Activated CD4-positive, alpha-beta T cell treated with anti-CD3 and anti-CD28 coated beads for 1 hour (primary cell): ENCODE measurements at places on chromosomes 6 and 20.

DNA sequence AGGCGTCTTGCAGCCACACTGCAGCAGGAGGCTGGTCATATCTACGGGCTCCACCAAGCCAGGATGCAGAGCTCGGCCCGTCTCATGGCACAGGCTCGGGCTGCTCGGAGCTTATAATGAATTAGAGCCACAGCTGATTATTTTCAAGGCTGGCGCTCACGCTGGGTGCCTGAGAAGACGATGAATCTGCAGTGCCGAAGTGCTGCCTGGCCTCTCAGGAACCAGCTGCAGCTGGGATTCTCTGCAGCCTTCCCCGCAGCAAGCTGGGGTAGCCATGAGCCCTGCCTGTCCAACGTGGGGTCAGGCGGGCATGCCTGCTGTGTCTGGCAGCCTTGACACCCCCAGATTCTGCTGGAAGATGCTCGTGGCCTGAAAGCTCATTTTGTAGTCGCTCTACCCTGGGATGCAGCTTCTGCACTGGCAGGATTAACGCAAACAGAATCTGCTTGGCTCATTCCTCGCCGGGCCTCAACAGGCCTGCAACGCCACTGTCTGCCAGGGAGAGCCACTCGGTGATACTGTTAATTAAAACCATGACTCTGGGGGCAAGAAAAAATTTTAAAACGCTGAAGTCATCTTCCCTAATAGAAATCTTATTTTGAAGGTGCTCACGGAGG, 104.3 kb downstream of the CDH26 start:
- DNase-seq, result no peak

- DNase-seq, result no peak
Measured at GRCh38 chr6:52568320-52568719, 8.5 kb downstream of the TRAM2 start.

DNA sequence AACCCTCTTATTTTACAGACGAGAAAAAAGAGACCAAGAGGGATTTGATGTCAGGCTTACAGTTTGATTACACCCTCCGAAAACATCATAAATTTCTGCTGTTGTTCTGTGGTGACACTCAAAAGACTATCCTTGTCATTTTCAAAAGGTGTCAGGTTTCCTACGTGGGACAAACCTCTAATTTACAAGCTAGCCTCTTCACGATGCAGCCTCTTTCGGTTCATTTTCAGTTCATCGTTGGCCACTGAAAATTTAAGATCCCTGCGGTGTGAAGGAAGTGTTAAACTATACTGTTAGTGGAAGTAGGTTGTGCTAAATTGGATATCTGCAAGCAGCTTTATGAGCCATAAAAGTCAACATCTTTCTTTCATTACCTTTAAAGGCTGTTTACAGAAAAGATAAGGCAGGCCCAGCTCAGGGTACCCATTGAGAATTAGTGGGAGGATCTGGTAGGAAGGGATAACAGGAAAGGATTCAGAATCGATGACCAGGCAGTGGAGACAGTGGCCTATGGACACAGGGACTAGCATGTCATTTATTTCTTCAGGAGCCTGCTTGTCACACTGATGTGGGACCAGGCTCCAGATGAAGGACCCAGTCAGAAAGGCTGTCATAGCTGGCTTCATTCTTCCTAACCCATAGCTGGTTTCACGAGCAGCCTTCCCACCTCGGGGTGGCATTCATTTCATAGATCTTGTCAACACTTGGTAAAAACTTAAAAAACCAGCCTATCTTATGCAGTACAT, 329.1 kb upstream of the SOX4 start:
- no peak for DNase-seq

DNA sequence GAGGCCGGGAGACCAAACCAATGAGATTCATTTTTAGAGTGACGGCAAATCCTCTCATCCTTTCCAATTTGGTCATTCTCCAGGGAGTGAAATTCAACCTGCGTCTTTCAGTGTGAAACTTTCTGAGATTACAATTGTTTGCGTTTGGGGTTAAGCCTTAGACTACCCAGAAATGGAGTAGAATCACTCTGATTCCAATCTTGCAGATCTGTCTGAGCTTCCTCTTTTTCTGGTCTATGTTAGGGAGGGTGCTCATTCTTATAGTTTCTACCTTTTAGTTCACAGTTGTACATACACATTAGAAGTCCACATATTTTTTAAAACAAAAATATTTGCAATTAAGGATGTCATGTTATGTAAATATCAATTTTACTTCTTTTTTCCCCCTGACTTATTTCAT, 183.0 kb upstream of the PHACTR1 start:
- DNase-seq, result no peak

- DNase-seq, result no peak
Measured at GRCh38 chr6:122696079-122696478, 83.4 kb upstream of the FABP7 start.

DNA sequence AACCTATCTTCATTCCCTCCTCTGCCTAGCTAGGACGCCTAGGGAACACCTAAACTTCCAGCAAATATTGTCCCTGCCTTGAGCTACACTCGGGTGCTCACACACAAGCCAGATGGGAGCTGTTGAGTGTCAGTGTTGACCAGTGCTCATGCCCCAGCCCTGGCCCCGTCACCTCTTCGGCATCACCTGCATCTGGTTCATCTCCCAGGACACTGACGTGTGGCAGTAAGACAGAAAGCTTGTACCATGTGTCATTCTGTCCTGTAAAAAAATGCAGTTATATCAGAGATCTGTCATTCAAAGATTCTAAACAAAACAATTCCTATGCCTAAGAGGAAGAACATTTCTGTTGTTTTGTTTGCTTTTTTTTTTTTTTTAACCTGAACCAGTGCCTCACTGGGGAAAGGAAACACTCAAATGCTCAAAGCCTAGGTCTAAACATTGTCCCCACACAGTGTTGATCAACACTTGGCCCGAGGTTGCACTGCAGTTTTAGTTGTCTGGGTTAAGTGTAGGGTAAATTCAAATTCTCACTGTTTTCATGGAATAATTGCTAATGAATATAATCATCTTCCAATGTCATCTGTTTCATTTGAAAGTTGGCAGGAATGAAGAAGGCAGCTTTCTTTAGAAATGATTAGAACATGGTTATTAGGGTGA, 102.7 kb upstream of the SASH1 start:
- DNase-seq, result no peak

GRCh38 chr20:38247166-38247509, 13.4 kb downstream of the KIAA1755 start:
- DNase-seq, result no peak

GRCh38 chr20:16514140-16514539, 59.1 kb downstream of the KIF16B start:
- DNase-seq, result no peak

DNA sequence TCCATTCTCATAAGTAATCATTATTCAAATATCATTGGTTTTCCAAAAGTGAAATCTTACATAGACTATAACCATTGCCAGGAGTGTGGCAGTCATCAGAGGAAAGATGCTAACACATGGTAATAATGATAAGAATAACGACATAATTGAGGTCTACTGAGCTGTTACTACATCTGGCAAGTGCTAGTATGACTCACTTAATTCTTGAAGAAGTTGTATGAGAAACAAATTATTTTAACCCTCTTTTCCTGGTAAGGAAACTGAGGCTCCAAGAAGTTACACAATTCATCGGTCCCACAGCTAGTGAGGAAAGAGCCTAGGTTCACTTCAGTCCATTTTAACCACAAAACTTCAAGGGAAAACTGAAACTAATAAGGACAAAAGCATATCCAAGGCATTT, 335.6 kb upstream of the BTBD3 start:
- DNase-seq, result no peak

DNA sequence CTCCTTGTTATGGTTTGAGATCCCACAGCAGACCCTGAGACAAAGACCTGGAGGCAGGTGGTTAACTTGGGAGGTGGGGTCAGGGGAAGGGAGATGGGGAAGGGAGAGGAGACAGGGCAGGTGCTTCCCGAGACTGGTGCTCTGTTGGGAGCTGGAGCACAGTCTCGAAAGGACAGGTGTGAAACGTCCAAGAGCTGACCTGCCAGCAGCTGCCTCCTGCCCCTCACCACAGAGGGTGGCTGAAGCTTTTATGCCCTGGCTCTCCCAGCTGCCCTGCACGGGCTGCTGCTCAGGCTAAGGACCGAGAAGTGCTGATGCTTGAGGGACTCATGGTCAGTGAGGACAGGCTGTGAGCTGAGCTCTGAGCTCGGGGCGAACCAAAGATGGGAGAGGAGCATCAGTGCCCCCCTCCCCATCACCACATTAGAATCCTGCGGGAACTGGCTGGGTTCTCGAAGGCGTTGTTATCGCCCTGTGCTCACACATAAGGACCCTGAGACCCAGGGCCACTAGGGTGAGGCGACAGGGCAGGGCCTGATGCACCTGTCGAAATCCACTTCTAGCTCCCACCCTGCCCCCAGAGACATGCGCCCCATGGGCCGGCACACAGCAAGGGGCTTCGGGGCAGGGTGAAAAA, 25.3 kb upstream of the CD93 start:
- DNase-seq, result no peak

- no peak for DNase-seq
Measured at GRCh38 chr6:63268574-63268973, 51.2 kb downstream of the LGSN start.

DNA sequence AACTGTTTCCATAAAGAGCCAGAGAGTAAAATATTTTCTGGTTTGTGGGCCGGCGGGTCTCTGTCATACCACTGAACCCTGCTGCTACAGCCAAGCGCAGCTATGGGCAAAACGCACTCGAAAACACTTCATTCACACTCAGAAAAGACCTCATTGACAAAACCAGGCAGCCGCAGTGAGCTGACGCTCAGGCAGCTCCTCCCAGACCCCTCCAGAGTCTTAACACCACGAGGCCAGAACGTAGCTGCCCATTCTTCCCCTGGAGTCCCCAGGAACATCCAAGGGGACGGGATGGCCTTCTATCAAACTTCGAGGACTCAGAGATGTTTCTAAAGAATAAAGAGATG, 35.6 kb upstream of the ZBP1 start:
- no peak for DNase-seq

DNA sequence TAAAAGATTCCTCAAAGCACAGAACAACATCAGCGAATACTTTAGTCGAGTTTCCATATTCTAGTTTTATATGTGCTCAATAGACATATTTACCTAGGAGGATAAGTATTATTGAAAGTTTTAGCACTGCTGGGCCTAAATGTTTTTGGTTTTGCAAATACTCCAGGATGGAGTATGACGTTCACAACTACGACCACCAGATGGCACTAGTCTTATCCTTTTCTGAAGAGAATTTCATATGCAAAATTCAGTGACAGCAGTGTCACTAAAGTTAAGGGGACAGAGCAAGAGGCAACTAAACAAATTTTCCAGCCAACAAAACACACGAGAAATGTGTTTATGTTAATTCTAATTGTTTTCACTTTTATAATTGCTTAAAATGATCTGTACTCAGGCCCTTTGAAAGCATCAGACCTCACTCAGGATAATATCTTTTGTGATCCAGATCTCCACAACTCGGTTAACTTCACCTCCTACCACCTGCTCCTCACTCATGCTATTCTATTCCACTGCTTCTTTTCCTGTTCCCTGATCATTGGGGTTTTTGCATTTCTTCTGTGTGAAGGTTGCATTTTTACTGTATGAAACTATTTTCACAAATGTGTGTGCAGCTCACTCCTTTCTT, 220.8 kb downstream of the TRDN start:
- DNase-seq, result no peak

DNA sequence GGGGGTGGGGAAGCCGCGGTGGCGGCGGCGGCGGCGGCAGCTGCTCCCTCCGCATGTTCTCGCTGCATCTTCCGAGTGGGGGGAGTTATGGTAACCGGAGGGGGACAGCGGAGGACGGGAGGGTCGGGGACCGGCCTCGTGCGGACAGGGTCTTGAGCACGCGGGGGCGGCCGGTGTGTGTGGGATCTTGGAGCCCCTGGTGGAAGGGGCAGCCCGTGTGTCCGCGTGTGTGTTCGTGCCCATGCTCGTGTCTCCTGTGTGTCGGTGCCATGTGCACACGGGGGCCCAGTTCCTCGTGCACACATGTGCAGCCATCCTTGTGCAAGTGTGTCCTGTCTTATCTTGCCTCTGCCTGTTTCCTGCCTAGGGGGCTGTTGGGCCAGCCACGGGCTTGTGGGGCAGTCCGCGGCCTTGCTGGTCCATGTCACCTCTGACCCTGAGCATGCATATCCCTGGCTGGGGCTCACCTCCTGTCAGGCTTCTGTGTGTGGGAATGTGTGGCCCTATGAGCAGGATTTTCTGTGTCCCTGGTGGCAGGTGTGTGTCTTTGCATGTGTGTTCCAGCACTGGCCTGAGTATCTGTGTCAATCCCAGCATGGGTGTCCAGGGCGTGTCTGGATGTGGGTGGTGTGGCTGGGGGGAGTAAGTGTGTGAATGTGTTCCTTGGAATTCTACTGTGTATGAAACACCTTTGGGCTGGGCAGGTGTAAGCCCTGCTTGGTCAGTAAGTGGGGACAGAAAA, 8.5 kb downstream of the SYNGAP1 start:
- DNase-seq, result no peak

GRCh38 chr20:64051561-64052325, 2.3 kb upstream of the SOX18 start:
- no peak for DNase-seq

GRCh38 chr20:56922497-56922896, 293.4 kb downstream of the TFAP2C start:
- no peak for DNase-seq

DNA sequence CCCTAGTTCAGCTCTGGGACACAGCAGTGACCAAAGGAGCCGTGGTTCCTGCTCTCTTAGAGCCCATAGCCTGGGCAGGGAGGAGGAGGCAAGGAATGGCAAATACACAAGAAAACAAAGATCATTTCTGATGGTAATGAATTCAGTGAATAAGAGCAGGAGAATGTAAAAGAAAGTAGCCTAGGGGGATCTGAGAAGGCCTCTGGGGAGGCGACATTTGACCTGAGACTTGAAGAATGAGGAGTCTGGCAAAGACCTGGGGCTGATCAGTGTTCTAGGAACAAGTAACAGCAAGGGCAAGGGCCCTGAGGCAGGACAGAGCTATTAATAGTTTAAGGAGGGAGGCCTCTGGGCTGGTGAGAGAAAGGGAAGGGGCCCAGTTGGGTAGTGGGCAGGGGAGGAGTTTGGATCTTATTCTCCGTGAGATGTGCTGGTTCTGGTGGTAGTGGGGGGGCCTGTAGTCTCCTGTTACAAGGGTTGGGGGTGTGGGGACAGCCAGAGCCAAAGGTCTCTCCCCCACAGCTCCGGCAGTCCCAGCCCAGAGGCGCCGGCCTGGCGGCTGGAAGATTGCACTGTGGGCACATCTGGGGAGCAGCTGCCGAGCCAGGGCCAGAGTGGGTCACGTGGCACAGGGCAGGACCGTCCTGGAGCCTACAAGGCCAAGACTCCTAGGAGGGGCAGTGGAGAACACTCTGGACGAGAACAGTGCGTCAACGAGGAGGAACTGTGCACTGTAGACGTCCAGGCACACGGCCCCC, 9.3 kb upstream of the ID1 start:
- DNase-seq, result no peak

DNA sequence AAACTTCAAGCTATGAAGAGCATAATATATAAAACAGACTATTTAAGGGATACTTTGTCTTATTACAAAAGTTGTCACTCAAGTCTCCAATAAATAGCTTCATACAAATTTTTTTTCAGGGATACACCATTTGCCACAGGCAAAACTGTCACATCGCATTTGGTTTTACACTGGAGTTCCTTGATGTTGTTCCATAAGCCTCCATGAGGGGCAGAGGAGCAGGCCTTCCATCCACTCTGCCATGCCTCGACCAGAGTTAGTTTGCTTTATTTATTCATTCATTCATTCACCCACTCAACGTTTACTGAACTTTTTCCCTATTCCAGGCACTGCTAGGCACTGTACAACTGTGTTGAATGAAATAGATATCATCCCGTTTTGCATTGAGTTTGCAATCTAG, 246.6 kb downstream of the PHF3 start:
- DNase-seq, result no peak

GRCh38 chr6:2478200-2478599, 232.8 kb upstream of the GMDS start:
- no peak for DNase-seq
